ENCODE measurements at places on chromosomes 12 and 14. TPM values are rescaled to one million over a fixed set of nuclear protein-coding genes. Genes with fewer than 3 reads are reported as not detected.

DNA sequence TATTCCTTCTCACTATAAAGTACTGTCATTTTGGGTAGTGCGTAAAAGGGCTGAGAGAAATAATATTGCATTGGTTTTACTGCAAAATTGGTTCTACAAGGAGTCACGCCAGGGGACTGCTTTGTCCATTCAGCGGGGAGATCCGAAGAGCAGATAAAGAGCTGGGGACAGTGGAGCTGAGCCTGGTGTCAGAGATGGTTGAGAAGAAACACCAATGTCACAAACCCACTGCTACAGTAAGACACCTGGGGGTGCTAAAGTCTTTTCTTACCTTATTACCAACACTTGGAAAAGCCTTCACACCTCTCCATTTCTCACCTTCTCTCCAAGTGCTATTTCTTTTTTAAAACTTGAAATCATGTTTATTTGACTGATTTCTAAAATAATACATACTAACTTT, 14.1 kb downstream of the IL31 start:
- no peaks in the 10 kb centered on the region for H3K36me3 ChIP-seq
- H3K4me3 ChIP-seq = no peak overlapping the region
- H3K27ac ChIP-seq = no peak overlapping the region
- no peaks in the 10 kb centered on the region for H3K27me3 ChIP-seq
- no peaks in the 10 kb centered on the region for H3K4me1 ChIP-seq

DNA sequence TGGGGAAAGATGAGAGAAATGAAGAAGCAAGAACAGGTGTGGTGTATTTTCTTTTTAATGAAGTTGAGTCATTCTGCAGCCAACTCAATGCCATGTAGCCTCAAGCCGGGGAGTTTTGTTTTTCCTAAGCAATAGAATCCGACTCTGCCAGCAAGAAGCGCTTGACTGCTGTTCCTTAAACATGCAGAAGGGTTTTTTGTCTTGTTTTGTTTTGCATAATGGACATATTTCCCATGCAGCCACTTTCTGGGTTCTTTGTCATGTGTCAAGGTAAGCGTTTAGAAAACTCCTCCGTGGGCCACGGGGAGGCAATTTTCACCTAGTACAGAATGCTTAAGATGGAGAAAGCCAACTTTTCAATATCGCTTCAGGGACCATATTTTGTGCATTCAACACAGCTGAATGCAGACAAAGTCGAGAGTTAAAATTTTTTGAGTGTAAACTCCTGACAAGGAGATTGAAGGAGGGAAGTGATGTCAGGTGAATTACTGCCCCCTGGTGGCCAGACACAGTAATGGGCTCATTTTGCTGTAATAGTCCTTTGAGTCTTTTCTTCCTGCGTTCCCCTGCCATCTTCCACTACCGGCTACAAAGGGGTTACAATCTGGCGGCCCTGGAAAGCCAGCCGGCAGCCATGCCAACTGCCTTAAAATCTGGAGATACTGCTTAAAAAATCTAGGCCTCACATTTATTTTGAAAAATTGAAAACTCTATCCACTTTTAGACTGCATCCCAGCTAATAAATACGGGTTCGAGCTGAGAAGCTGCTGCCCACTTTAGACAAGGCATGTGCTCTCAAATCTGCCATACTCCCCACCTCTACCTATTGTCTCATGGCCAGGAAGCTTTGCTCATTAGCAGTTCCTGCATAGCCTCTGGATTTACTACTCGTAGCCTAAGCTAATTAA, 3.2 kb upstream of the FICD start:
- peaks cover 11% of the 10 kb centered on the region for H3K4me1 ChIP-seq
- H3K36me3 ChIP-seq = no peaks in the 10 kb centered on the region
- peak overlapping the region; percentile 27 for H3K4me3 ChIP-seq
- DNase-seq = peak; percentile 55

DNA sequence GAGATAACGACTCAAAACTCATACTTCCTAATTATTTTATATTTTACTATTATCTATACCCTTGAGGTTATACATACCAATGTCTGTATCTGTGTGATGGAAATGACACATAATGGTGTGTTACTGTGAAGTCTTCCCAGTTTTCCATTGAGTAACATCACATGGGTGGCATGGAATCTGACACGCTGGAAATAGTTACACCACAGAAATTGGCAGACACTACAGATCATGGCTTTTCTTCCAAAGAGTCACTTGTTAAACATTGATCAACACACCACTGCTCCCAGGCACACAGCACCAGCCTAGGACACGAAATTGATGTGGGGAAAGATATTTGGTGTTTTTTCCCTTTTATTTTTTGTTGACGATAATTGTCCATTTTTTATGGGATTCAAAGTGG, 33.0 kb upstream of the VWF start:
- no peak overlapping the region for H3K4me3 ChIP-seq
- no peak for DNase-seq
- H3K4me1 ChIP-seq = no peaks in the 10 kb centered on the region
- H3K27ac ChIP-seq = no peak overlapping the region
- H3K36me3 ChIP-seq = no peaks in the 10 kb centered on the region
- no peaks in the 10 kb centered on the region for H3K27me3 ChIP-seq

The ADGRD1 gene
- total RNA-seq = 11.6 TPM

- H3K27ac ChIP-seq = no peak overlapping the region
- H3K27me3 ChIP-seq = no peaks in the 10 kb centered on the region
- no peak overlapping the region for H3K4me3 ChIP-seq
These were observed 336.0 kb upstream of the SOX5 start for GRCh38 chr12:24285448-24285847.

DNA sequence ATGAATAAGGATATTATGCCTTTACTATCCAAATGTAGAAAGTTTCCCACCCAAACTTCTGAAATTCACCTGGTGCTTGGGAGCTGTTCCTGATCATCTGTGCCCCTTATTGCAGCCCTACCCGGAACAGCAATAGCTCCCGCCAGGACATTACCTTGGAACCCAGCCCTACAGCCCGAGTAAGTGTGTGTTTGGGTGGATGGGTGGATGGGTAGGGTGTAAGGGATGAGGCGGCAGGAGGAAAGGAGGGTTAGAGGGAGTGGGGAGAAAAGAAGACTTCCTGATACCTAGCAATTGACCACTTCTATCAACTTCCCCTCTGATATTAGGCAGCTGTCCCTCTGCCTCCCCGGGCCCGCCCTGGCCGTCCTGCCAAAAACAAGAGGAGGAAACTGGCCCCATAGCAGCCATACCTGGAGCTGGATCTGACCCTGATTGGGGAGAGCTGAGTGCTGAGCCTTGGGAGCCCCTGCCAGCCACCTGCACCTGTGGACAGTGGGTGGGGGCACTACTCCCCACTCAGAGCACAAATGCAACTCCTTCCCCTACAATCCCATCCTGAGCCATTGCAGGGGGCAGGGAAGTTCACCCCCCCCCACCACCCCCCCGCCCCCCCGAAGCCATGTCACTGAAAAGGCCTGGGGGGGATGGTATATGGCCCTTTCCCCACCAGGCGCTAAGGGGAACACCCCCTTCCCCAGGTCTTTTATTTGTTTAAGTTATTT, 6.4 kb downstream of the MBD6 start:
- H3K4me3 ChIP-seq = no peak overlapping the region
- peaks cover 10% of the 10 kb centered on the region for H3K4me1 ChIP-seq
- H3K27me3 ChIP-seq = no peaks in the 10 kb centered on the region
- H3K36me3 ChIP-seq = peaks cover 99% of the 10 kb centered on the region
- DNase-seq = no peak

DNA sequence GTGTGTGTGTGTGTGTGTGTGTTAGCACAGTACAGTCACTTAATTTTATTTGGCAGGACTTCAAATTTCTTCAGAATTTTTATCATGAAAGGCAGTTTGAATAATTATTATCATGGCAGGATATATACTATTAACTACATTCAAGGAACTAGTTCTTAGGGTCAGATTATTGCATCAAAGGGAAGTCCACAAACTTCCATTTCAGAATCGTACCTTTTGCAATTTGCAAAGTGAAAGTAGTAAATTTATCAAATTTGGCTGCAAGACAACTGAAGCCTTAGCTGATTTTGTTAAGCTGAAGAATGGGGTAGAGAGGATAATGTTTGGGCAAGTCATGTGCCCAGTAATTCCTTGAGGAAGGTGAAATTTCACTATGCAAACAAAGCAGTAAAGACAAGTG, 68.2 kb downstream of the PLEKHG7 start:
- H3K27ac ChIP-seq = no peak overlapping the region
- no peaks in the 10 kb centered on the region for H3K36me3 ChIP-seq
- DNase-seq = no peak
- H3K27me3 ChIP-seq = no peaks in the 10 kb centered on the region
- no peak overlapping the region for H3K4me3 ChIP-seq
- H3K4me1 ChIP-seq = peaks cover 17% of the 10 kb centered on the region

DNA sequence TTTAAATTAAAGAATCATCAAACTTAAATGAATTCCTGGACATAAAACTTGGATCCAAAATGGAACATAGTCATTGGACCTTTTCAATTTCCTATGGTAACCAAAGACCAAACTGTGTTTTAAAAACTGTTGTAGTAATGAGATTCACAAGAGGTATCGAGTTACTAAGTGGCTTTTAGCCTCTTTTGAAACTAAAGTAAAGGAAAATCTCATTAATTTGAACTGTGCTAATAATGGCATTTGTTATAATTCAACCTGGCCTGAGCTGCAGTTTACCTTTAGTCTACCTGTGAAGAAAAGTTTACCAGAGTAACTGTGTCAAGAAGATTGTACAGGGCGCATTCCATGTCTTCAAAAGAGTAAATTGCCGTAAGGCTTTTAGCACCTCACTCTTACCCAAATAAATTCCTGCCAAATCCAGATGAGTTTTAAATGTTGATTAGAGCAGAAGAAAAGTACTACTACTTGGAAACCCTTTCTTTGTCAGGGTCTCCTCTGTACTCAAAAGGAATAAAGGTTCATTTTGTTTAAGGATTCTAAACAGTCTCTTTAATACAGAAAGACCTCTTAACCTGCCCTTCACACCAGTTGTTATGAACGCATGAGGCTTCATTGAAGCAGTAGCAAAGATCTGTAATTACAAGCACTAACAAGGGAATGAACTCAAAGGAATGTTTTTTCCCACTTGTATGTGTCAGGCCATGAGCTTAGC, 17.1 kb upstream of the MED13L start:
- H3K36me3 ChIP-seq = no peaks in the 10 kb centered on the region
- H3K4me3 ChIP-seq = no peak overlapping the region
- H3K27me3 ChIP-seq = no peaks in the 10 kb centered on the region
- DNase-seq = no peak
- no peak overlapping the region for H3K27ac ChIP-seq
- no peaks in the 10 kb centered on the region for H3K4me1 ChIP-seq

The DIO2 gene
- 27.1 TPM for total RNA-seq

Data from psoas muscle (tissue), 8 donors.